ENCODE measurements at places on chromosomes 3 and 15.

DNA sequence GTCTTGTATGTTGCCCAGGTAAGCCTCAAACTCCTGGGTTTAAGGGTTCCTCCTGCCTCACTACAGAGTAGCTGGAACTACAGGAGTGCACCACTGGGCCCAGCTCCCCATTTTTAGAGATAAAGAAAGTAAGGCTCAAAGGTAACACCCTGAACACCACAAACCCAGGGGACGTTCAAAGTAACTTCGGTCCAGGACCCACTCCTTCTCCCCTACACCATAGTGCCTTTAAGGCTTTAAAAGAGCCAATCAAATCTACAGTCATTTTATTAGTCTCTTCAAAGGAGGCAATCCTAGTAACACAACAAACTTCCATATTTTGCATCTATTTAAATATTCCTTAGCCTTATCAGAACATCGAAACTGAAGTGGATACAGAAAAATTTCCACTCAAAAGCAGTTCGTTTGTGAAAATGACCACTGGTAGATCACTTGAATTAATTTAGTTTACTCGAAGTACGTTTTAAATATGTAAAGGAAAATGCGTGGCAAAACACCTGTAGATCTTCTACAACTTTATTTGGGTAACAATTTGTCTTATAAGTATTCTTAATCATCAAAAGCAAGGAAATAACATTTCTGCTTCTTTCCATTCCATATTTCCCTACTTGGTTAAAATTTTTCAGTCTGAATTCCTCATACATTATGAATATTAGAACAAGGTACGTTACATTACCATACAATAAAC lies 1.8 kb downstream of the STAG1 start:
- ATAC-seq: no peak

GRCh38 chr15:98674336-98674735 lies 26.0 kb downstream of the IGF1R start:
- ATAC-seq: no peak

- ATAC-seq: peak; percentile 19
These were observed 296 bp downstream of the TPRA1 start for GRCh38 chr3:127590282-127590592.

DNA sequence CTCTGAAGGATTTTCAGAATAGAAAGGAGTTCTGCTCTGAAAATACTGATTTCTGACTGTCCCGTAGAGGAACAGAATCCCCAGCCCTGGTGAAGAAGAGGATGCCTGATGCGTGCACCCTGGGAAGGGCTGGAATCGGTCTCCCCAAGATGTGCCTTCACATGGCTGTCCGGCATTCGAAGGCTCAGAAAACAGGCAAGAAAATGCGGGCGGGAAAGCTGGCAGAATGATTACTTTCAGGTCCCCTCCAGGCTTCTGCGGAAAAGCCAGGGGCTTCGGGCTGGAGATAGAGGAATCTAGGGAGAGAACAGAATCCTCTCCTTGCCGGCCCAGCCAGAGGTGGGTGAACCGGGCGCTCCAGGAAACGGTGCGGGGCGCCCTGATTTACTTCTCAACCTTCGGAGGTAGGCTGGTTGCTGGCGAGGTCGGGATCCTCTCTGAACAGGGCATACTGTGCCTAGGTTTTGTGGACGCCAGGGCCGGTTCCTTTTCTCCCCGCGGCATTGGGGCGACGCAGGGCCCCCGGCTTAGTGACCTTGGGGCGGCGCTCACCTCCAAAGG lies 2.5 kb downstream of the FOXL2NB start:
- no peak for ATAC-seq

GRCh38 chr15:94042180-94042928 lies 189.0 kb upstream of the MCTP2 start:
- no peak for ATAC-seq

GRCh38 chr3:30040126-30040525 lies 566.3 kb upstream of the TGFBR2 start:
- no peak for ATAC-seq

DNA sequence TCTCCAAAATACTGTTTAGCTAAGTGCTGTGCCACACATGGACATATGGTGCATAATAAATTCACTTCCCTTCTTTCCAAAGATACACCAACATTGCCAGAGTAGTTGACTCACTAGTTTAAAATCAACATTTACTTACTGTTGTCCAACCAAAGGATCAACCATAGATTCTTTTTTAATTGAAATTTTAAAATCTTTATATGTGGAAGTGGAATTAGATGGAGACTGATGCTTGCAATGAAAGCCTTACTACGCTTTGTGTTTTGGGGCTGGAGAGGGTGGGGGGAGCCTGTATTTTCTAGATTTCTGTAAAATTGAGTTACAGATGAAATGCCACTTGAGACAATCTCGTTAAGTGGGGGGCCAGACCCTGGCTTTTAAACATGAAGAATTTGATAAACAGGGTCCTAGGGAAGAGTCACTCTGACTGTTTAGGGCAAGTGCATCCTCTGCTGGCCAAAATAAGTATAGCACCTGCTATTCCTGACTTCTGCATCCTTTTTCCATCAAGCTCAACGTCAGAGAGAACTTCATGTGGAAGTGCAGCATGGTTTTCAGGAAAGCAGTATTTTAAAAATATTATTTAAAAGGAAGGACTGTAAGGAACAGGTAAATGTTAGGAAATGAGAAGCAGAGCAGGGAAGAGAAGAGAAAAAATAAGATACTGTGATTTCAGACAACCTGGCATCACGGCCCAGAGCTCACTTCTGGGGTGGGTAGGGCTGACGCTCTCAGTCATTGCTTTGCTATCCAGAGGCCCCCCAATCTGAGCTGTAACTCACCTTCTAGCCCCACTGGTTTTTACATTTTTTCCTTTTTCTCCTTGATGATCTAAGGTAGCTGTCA lies 76.7 kb downstream of the BOC start:
- no peak for ATAC-seq

GRCh38 chr3:87706176-87706575 lies 352.6 kb downstream of the CGGBP1 start:
- no peak for ATAC-seq

- no peak for ATAC-seq
These were observed 62.7 kb downstream of the TFDP2 start for GRCh38 chr3:142086581-142087090.
